ENCODE measurements at places on chromosomes 1 and 21. TPM values are rescaled to one million over a fixed set of nuclear protein-coding genes. Genes with fewer than 3 reads are reported as not detected.

BRINP3 gene
- total RNA-seq: not detected

SPRR1A gene
- not detected for total RNA-seq

CD53 gene
- not detected for total RNA-seq

RXRG gene
- not detected for total RNA-seq

ZBED6 gene
- 6.0 TPM for total RNA-seq

DUSP23 gene
- 18.2 TPM for total RNA-seq

S100A1 gene
- total RNA-seq: not detected

SLC5A3 gene
- total RNA-seq: 4.9 TPM

CHTOP gene
- total RNA-seq: 20.4 TPM

MRPS15 gene
- total RNA-seq: 59.9 TPM

FCAMR gene
- total RNA-seq: not detected

DPT gene
- total RNA-seq: not detected

GBP7 gene
- not detected for total RNA-seq

KRTAP11-1 gene
- not detected for total RNA-seq

GPR52 gene
- total RNA-seq: 1.9 TPM

COL6A1 gene
- total RNA-seq: 25.9 TPM

NCAM2 gene
- 5.8 TPM for total RNA-seq

TRAF5 gene
- total RNA-seq: 7.9 TPM

SLC45A1 gene
- total RNA-seq: 1.8 TPM

GJA4 gene
- total RNA-seq: 2.6 TPM
